Fibroblast of skin of abdomen (primary cell): ENCODE measurements at places on chromosomes 1 and 21.

DNA sequence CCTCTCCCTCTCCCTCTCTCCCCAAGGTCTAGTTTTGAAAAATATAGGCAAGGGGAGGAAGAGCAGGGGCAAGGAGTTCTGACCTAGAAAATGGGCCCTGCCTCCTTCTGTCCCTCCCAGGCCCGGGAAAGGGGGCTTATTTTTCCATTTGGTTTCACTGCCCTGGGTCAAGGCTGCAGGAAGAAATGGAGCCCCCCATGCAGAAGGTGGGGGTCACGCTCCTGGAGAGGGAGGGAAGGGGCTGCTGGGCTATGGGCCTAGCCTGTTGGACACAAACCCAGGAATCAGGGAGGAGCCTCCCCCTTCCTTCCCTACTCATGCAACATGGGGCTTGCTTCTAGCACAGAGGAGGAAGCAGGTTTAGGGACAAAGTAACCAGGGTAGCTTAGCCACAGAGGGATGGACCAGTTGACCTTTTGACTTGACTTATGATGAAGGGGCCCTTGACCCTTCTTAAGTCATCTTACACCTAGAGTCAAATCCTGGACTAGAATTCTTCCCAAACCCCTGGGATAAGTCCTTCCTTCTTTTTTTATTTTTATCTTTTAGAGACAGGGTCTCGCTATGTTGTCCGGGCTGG lies 70.4 kb upstream of the SSBP3 start:
- DNase-seq, result no peak

DNA sequence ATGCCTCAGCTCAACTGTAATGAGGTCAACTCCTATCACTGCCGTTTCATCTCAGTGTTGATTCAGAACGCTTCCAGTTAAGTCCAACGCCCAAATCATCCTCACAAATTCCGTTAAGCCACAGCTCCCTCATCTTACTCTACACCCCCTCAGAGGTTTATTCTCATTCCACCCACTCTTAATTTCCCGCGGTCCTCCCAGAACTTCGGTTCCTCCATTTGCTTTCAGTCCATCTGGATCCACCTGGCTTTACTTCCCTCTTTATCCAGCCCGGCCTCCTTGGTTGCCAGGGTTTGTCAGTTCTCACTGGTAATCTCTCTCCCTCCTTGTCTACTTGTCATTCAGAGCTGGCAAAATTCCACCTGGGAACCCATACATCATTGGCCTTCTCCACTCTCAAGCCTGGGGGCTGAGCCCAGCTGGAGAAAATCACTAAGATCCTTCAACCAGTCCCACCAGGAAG lies 51.3 kb upstream of the RUNX1 start:
- DNase-seq, result no peak

GRCh38 chr1:225747566-225747965 lies 30.1 kb upstream of the SRP9 start:
- DNase-seq, result peak; percentile 29

DNA sequence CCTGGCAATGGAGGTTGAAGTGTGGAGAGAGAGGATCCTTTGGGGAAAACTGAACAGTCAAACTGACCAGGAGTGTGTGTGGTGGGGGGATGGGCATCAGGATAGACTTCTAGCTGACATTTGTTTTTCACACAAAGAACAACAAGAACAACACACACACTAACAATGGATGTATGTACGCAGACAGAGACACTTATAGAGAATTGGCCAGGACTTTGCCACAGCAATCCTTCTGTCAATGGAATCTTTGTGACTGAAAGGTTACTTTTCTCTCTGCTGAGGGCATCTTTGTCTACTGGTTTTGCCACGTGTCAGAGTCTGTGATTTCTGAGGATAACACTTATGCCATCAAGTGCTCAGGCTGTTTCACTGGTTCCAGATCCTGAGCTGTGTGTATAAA lies 12.4 kb upstream of the FCGR2A start:
- DNase-seq, result no peak

DNA sequence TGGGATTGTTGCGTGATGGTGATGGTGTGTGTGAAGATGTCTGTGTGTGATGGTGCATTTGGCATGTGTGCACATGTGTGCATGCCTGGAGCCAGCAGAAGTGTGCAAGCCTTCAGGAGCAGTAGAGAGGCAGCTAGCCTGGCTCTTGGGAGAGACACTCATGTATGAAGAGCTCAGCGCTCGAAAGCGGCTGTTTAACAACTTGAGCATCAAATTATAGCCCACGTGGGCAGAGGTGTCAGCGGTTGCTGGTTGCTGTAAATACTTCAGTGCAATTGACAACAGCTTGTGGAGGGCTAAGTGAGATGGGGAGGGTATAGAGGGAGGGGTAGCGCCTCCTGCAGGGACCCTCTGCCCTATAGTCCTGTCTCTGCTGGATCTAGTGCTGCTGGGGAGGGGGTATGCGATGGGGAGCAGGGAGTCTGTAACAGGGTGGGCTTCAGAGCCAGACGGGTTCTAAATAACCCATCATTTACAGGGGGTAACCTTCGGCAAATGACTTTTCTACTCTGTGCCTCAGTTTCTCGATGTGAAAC lies 21.5 kb downstream of the FOXD2 start:
- no peak for DNase-seq

DNA sequence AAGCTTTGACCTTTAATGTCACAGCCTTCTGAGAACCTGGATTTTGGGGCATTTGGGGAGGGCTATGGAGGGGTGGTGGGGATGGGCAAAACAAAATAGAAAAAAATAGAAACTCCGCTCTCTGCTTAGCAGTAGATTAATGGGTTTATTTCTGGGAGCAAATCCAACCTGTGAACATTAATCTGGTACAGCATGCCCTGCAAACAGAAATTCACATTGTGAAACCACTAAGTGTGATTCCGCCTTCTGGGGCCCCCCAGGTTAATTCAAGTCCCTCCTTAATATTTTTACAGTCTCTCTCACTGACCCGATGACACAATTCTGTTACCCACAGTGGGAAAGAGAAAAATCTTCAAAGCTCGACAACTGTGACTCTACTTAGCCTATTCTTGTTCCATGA lies 76.4 kb downstream of the TIAM1 start:
- no peak for DNase-seq

DNA sequence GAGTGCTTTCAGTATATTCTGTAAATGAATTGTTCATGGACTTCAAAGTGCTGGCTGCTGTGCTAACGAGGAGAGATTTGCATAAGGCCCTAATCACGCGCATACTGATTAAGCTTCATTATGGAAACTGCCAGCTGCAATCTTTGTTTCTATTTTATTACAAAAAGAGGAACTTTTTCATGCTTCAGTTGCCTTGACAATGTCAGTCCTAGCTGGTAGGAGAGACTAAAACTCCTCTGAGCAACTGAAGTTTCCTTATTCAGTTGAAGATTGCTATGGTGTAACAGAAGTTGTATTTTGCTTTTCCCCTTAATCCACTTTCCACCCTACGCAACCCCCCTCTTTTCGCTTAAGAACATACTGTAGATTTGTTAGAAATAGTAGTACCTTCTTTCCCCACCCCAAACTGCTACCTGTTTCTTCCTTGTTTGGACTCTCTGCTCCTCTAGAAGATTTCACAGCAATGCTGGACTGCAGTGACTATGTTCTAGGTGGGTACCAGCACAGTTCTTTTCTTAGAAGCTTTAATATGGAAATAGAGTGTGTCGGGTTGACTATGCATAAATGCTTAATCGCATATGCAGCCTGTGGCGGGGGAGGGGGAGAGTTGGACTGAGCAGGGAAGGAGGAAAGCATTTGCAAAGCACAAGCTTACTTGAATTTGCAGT lies 108.3 kb downstream of the POU2F1 start:
- peak; percentile 4 for DNase-seq

GRCh38 chr21:41673071-41673470 lies 93.8 kb downstream of the RIPK4 start:
- DNase-seq, result no peak

DNA sequence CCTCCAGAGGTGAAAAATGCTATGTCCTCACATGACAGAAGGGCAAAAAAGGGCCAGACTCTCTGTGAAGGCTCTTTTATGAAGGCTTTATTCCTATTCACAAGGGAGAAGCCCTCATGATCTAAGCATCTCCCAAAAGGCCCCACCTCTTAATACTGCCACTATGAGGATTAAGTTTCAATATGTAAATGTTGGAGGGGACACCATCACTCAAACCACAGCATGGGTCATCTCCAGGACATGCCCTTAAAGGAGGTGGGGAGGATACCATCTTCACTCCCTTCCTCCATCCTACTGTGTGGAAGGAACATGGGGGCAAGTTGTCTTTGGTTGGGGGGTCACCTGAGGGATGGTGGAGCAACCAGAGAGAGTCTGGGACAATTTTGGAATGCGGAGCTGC lies 170.1 kb downstream of the TRIM33 start:
- DNase-seq, result no peak

DNA sequence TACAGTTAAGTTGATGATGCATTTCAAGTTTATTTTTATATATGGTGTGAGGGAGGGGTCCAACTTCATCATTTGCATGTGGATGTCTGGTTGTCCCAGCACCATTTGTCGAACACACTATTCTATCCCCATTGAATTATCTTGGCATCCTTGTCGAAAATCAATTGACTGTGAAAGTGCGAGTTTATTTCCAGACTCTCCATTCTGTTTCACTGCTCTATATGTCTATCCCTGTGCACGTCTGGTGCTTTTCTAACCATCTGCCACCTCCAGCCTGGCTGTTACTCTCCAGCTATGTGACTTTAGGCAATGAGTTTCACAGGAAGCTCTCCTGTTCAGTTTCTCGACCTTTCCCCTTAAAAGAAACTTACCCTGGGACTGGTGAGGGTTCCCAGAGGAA lies 137.1 kb upstream of the KLHDC7A start:
- no peak for DNase-seq

DNA sequence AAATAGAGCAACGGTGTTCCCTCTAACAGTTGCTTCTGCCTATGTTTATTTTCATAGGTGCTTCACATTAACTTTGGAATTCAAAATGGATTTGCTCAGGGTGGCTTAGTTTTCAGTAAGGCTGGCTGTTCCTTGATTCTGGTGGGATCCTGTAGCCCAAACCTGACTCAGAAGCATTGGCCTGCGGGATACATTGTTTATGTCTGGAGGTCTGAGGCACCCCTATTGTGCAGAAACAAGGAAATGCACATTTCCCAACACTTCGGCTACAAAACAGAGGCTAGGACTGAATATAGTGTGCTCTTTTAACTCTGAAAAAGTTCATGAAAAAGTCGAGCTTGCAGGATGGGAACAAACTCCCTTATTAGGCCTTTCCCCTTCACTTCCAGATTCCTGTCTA lies 133.8 kb upstream of the F3 start:
- peak; percentile 30 for DNase-seq

GRCh38 chr1:169528215-169529067 lies 42.7 kb upstream of the SLC19A2 start:
- no peak for DNase-seq
